ENCODE measurements at places on chromosomes 11 and 22.
A peak's percentile ranks its signal among the peaks of the same experiment; 100 is the strongest.

DNA sequence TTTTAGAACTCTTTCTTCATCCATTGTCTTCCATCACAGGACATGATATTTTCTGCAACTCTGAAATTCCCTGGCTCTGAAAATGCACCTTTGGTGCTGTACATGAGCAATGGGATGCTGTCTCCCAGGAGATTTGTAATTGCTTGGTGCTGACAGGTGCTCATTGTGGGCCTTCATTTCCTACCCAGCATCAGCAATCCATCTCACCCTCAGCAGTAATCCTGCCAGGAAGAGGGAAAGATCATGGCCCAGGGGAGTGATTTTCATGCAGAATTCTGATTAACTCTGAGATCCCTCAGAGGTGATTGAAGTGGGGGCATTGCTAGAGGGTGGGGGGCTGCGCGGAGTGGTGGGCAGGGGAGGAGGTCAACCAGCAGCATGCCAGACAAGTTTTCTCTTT, 651.7 kb downstream of the NELL1 start:
- DNase-seq = no peak

DNA sequence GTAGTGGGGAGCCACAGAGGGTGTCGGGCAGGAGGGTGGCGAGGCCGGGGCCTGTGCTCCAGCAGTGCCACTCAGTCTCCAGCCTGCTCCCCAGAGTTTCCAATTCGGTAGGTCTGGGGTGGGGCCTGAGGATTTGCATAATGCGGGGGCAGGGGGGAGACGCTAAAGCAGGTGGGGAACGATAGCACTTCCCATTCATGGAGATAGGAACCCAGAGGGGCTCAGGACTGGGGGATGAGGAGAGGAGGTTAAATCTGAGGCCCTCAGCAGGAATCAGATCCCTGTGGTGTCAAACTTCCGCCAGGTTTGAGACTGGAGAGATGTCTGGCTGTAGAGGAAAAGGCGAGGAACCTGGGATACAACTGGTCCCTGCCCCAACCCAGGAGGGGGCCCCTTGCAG, 29.8 kb downstream of the WNT11 start:
- DNase-seq = no peak

DNA sequence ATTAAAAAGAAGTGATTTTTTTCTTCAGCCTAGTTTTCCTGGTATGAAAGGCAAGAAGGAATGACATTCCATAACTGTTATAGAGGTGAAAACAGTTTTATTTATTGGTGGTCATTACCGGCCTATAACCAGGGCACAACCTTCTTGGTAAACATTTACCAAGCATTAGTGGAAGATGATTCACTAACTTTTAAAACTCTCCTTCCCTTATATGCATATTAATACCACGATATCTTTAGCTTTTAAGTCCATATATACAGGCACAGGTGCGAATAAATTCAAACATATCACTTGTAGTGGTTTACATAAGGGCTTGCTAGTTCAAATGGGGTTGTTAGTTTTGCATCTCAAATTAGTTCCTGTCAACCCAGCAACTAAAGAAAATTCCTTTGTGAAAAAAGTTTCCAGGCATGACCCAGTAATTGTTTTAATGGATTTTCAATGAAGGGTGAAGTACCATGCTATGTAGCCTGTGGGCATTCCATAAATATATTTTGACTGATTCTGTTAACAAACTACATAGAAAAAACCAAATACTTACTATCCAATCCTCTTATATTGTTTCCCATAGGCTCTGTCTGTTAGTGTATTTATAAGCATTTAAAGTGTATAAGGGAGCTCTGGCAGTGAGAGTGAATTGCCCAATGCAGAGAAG, 30.6 kb upstream of the ROBO3 start:
- no peak for DNase-seq

- no peak for DNase-seq
These were observed 28.2 kb downstream of the PHLDB1 start for GRCh38 chr11:118635642-118636041.

GRCh38 chr22:49179886-49180682, 647.6 kb downstream of the BRD1 start:
- DNase-seq = no peak

- DNase-seq = no peak
These were observed 29.9 kb downstream of the SFI1 start for GRCh38 chr22:31526270-31526669.

DNA sequence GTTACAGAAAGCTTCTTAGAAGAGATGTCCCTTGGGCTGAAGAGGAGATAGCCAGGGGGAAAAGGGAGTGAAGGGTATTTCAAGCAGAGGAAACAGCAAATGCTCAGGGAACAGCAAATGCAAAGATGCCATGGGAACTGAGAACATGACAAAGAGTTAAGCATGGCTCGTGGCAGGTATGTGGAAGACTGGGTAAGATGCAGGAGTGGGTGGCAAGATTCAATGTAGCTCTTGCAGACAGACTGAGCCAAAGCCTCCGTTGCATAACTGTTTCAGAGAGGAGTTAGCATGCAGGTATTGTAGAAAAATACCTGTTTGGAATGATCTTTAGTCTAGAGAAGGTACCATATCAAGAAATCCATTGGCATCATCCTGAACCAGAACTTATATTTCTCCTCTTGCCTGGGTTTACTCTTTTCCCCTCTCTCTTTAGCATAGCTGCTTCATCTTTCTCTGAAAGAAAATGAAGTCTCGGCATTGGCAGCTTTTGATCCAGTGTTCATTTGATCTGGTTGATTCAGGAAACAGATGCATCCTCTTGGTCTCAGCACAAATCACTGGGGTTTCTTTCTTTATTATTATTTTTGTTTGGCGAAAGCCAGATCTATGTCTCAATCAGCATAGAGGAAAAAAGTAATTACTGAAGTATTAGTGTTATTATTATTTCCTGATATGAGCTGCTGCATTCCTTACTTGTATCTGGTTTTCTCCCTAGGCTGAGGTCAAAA, 41.7 kb upstream of the NUP160 start:
- no peak for DNase-seq

GRCh38 chr11:106012744-106013143, 9.3 kb downstream of the MSANTD4 start:
- no peak for DNase-seq

DNA sequence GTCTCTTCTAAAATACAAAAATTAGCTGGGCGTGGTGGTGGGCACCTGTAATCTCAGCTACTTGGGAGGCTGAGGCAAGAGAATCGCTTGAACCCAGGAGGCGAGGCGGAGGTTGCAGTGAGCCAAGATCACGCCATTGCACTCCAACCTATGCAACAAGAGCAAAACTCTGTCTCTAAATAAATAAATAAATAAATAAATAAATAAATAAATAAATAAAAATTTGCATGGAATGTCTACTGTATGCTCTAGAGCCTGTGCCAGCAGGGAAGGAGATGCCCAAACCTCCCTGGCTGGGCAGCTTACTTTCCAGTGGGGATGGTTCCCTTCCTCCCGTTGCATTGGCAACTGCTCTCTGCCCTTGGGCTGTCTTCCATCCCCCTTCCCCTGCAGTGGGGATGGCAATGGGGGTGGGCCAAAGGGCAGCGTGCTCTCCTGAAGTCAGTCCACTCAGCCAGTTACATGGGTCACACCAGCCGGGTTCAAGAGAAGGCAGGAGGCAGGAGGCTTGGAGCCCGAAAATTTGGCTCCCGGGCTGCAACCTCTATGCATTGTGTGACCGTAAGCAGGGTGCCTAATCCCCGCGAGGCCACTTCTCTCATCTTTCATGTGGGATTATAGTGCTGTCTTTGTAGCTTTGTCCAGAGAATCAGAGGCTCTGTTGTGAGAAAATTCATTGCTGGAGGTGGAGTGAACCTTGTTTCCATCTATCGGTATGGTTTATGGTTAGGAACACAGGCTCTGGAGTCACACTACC, 1.4 kb upstream of the LRRC10B start:
- DNase-seq = no peak

DNA sequence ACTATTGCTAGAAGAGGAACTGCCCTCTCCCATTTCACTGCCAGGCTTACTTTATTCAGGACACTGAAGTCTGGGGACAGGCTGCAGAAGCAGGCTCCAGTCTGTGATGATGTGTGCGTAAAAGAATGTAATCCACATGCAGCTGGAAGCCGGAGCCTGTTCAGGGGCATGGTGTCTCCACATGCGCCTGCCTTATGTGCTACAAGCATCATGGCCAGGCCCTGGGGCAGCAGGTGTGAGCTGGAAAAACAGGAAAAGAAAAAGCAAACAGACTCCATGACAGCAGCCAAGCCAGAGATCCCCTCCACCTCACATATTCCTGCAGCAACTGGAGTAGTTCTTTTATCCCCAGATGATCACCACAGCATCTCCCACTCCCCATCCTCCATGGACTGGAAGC, 33.4 kb downstream of the ARFGAP2 start:
- DNase-seq = peak; percentile 91

DNA sequence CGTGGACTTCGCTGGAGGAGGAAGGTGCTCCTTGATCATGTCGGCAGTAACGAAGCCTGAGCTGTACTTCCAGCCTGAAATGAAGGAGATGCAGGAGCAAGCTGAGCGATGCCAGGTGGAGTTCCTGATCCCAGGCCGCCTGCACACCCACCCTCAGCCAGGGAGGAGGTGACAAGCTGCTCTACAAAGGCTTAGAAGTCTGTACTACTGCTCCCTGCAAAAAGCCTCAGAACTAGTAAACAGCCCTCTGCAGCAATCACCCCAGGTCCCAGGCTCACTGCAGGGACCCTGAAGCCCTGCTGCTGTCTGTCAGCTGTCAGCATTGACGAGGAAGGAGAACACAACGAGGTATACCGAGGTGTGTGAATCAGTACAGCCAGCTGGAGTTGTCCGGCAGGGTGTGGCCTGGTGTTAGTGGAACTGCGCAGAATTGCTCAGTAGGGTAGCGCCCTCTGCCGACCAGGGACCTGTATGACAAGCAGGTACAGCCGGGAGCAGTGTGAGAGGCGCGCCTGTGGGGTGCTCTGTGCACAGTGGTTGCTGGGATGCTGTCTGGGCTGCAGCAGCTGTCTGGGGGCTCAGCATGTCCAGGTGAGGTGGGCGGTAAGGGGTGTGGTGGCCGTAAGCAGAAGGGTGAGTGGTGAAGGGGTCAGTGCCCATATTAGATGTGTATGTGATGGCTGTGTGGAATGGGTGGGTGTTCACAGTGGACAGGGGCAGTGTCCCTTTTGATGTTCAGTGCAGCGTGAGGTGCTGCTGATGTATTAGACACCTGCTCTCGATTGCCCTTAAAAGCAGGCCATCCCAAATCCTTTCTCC, 7.6 kb downstream of the CYB5R2 start:
- DNase-seq = peak; percentile 42

DNA sequence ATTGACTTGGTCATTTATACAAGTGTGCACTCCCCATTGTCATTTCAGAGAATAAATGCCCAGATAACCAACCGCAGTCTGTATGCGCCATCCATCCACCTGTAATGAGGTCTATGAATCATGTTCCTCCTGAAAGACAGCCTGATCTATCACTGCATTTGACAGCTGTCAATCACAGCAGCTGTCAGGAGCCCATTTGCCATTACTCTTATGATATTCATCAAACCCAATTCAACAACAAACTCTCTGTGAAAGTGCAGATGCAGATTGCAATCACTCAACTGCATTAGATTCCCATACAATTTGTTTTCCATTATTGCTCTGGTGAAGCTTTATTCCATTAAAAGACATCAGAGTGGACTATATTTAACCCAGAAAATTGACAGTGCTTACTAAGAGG, 586.9 kb upstream of the KIRREL3 start:
- DNase-seq = no peak

GRCh38 chr11:93908689-93909088, 58.3 kb upstream of the VSTM5 start:
- DNase-seq = peak; percentile 48

DNA sequence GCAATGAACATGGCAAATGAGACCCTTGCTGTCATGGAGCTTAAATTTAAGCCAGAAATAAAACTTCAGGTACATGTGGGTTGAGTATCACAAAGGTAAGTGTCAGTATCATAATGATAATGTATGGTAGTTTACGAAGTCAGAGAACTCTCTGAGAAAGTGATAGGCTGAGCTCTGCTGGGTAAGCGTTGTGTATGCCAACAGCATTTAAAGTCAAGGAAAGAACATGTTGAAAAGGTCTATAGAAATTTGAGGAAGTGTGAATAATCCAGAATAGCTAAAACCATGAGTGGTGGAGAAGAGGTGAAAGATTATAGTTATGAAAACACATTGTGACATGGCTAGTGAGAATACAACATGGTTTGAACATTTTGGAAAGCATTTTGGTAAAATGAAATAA, 17.4 kb upstream of the CTSC start:
- no peak for DNase-seq

DNA sequence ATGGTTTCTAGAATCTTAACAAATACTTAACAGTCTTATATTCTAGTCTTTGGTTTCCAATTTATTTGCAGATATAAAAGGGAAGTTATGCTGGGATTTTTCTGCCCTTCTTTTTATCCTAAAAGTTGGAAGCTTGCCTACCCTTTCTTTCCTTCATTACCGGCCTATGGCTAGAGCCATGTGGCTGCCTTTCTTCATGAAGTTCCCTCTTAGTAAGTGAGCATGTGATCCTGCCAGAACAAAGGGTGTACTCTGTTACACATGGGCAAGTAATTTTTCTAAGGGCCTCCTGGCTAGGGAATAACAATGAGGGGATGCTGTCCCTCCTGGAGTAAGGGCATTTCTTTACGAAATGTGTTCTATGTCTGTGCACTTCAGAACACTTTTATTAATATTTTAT, 252.1 kb upstream of the PITPNB start:
- no peak for DNase-seq

GRCh38 chr11:130760515-130761125, 155.7 kb downstream of the SNX19 start:
- DNase-seq = no peak

- DNase-seq = no peak
These were observed 19.4 kb downstream of the APLP2 start for GRCh38 chr11:130088919-130089673.

- DNase-seq = no peak
These were observed 862.8 kb downstream of the FAM181B start for GRCh38 chr11:81870815-81871214.

DNA sequence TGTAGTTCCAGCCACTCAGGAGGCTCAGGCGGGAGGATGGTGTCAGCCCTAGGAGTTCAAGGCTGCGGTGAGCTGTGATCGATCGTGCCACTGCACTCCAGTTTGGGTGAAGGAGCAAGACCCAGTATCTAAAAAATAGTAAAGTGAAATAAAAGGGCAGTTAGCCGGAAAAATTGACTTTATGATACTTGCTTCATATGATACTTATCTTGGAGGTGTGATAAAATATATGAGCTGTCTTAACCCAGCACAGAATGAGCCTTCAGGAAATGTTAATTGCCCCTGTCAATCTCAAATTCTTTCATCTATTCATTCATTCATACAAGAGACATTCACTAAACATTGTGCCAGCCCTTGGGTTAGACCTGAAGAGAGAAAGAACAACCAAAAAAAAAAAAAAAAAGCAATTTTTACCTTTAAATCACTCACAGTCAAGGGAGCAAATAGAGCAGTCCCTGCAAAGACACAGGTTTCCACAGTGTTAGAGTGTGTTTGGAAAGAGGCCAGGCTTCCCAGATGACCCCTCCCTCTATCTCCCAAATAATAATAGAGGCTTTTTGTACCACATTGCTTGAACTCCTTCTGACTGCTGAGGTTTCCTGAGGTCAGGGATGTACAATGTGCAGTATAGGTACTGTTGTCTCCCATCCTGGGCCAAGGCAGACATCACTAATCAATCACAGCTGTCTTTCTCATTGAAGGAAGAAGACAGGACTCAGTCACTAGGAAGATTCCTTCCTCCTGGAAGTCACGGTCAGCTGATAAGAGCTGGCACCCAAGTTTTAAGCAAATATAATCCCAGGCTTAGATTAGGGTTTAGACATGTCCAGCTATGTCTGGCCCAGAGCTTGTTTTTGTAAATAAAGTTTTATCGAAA, 454.6 kb downstream of the MIAT start:
- DNase-seq = no peak

- no peak for DNase-seq
These were observed 27.5 kb upstream of the ZDHHC13 start for GRCh38 chr11:19089421-19089820.

Measured in GM04504 (cell line).